ENCODE measurements at places on chromosomes 13 and 19.

- no peak for DNase-seq
Measured at GRCh38 chr13:34847766-34848165, 94.3 kb upstream of the NBEA start.

DNA sequence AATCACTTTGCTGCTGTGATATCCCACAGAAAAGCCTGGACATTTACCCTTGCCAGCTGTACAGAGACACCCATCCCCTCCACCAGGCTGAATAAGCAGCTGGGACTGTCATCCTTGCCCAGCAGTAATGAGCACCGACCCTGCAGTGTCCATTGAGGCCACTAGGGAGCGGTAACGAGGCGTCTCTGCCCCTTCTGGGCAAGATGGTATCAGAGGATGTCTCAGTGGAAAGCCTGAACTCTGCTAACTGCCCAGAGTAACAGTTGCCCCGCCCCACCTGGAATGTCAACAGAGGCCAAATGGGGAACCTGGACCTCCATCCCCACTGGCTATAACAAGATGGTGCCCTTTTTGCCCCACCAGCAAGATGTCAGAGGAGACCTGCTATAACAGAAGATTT, 22.8 kb upstream of the CEACAM20 start:
- peak; percentile 28 for DNase-seq

DNA sequence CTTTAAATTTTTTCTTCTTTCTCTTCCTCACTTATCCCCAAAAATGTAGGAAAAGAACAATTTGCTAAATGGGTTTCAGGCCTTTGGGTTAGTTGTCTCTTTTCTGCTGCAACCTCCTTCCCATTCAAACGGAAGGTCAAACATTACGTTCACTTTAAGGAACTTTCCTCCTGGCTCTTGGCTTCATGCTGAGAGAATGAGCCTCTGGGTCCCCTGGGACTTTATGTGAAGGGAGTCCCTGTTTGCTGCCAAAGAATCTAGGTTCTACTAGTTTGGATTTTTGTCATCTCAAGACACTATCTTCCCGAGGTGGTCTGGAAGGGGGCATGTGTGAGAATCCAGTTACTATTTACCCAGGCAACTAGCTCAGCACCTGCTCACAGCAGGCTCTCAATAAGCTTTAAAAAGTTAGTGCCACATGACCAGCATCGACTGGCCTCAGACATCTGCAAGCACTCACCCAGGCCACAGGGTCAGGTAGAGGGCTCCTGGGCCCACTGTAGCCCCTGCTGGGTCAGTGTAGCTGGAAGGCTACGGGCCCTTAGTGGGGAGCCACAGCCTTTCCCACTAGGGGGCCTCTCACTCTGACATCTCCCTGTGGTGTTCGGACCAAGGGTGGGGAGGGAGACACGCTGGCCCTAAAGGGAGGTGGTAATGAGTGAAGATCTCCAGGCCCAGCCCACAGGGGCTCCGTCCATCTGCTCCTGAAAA, 40.5 kb downstream of the FAM124A start:
- no peak for DNase-seq

DNA sequence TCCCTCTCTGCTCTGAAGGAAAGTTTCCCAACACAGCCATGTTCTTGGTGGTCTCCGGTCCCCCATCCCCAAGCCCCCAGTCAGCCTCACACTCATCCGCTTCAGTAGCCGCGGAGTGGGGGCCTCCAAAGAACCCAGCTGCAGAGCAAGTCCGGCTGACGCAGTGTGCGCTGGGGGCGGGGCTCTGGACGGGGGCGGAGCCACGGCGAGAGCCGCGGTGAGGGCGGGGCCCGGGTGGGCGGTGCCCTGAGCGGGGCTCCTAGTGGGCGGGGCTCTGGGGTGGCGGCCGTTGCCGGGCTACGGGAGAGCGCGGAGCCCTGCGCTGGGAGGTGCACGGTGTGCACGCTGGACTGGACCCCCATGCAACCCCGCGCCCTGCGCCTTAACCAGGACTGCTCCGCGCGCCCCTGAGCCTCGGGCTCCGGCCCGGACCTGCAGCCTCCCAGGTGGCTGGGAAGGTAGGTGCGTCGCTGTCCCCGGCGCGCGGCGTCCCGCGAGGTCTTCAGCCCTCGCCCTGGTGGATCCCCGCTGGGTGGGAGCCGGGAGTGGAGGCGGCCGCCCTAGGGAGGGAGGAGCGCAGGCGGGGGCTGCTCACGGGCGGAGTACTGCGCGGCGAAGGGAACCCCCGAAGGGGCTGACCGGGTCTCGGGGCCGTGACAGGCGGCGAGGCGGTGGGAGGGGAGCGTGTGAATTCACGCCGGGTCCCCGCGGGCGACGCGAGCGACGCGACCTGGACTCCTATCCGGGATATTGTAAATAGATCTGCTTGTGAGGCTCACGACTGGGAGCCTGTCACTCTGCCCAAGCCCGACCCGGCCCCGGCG, 9.1 kb downstream of the TNFRSF19 start:
- peak; percentile 81 for DNase-seq

- DNase-seq = no peak
Measured at GRCh38 chr13:29125934-29126424, 305.8 kb downstream of the MTUS2 start.

DNA sequence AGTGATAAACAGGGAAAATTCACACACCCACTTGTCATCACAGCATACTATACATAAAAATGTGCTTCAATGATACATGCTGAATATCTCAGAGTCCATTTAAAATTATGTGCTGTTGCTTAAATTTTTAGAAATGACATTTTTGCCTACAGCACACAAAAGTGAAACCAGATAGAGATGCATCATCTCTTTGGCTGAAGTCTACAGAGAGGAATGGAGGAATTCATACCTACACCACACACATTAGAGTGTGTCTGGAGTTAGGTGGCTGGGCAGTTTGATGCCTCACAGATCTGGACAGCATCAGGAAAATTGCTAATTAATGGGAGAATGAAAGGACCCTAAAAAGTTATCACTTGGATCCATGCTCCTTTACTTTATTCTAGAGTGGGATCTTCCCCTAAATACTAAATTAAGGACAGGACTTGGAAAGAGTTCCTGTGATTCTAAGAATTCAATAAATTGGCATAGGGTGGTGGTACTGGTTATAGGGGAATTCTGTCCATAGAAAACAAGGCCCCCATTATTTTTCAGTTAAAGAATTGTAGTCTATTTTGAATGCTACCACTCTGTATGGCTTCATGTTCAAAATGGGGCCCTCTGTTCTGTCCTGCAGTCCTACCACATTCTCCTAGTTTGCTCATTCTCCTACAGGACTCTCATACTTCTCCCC, 41.3 kb downstream of the RCBTB2 start:
- DNase-seq = peak; percentile 21

DNA sequence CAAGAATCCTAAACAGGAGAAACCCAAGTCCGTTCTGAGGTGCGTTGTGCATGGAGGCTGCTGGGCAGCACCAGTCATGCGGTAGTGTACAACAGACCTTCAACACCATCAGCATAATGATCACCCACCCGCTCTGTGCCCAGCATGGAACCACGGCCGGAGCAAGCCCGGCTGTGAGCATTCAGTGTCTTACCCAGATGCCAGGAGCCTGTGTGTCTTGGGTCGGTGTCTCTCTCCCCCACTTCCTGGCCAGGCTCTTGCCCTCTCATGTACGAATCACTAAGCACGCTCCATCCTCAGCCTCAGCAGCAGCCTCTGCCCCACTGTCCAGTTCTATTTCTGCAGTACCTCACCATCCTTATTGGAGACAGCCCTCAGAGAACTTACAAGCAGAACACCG, 231.6 kb upstream of the IRS2 start:
- no peak for DNase-seq

DNA sequence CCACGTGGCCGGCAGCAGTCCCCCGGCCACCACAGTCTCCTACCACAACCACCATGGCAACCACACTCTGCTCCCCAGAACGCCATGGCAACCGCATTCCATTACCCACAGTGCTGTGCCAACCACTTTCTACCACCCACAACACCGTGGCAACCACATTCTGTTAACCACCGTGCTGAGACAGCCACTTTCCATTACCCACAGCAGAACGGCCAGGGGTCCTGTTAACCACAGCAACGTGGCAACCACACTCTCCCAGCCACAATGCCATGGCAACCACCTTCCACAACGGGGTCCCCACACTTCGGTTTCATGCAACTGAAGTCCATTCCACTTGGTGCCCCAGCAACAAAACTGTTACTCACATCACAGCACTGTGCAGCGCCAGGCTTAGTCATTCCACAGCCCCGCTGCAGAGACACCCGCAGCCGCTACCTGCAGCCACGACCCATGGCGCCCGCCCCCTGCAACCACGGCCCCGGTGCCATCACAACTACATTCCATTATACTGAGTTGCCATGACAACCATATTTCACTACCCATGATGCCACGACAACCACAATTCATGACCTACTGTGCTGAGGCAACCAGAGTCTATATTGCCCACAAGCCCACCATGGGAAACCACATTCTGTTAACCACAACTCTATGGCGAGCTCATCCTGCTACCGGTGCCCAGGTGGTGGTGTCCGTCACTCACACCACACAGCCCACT, 10.0 kb downstream of the DPF1 start:
- DNase-seq = peak; percentile 42

DNA sequence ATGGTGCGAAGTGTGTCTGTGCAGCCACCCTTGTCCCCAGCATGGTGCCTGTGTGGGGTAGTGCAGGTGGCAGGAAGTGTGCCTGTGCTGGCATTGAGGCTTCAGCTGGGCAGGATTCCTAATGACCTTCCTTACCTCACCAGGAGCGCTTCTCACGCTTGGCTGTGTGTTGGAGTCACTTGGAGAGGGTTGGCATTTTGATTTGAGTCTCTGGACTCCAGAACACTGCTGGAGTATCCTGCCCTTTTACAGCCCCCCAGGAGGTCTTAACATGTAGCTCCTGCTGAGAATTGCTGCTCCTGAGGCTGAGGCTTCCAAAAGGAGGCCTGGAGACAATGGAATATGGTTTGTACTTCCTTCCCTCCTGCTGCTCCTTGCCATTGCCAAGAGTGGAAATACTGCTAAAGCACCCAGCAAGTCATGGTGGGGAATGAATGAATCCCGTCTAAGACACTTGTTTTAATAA, 87.1 kb downstream of the ARHGEF7 start:
- DNase-seq = no peak

DNA sequence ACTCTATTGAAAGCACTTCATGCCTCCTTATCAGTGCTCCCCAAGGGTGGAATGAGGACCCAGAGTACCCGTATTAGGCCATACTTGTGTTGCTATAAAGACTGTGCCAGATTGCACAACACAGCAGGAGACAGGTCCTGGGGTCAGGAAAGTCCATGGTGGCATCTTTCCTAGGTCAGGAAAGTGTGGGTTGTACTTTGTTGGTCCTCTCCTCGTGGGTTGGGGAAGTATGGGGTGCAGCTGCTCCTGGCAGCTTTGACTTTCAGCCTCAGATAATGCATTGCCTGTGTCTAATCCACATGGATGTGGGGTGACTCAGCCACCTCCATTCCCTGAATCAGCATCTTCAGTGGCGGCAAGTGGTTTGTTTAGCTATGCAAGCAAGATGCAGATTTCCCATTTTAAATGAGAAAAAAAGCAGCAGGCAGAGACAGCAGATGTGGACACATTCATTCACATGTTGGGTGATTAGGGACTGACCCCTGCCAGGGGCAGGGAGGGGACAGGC, 8.4 kb upstream of the CYP2B6 start:
- DNase-seq = peak; percentile 26

DNA sequence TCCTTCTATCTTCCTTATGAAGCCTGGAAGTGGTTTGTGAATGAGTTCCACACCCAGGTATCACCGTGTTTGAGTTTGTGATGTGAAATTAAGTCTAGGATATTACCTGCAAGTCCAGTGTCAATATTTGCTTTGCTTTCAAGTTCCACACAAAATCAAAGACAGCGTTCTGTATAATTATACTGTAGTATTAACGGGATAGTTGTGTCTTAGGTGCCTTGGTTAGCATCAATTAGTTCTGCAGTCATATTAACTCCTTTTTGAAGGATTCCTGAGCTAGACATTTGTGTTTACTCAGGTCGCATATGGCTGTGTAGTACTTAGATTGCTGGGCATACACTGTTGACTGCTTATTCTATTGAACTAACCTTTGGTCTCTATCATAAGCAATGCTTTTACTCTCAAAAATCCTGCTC, 54.4 kb downstream of the ERCC5 start:
- DNase-seq = no peak

DNA sequence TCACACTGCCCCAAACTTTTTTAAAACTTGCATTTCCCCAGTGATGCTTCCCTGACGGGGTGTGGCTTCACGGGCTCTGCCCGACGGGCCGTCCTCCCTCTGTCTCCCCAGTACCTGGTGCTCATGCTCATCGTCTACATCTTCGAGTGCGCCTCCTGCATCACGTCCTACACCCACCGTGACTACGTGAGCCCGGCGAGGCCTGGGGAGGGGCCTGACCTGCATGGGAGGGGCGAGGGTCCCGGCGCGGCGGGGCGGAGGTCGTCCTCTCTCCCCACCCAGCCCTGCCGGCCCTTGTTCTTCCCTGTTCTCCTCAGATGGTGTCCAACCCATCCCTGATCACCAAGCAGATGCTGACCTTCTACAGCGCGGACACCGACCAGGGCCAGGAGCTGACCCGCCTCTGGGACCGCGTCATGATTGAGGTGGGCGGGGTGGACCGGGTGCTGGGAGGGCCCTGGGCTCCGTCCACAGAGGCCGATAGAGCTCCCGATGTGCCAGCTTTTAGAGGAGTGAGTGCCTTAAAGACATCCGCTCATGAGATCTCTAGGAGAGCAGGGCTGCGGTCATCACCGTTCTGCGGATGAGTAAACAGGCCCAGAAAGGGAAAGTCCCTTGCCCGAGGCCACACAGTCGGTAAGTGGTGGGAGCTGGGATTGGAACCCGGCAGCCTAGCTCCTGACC, 6.9 kb downstream of the UPK1A start:
- DNase-seq = peak; percentile 77

DNA sequence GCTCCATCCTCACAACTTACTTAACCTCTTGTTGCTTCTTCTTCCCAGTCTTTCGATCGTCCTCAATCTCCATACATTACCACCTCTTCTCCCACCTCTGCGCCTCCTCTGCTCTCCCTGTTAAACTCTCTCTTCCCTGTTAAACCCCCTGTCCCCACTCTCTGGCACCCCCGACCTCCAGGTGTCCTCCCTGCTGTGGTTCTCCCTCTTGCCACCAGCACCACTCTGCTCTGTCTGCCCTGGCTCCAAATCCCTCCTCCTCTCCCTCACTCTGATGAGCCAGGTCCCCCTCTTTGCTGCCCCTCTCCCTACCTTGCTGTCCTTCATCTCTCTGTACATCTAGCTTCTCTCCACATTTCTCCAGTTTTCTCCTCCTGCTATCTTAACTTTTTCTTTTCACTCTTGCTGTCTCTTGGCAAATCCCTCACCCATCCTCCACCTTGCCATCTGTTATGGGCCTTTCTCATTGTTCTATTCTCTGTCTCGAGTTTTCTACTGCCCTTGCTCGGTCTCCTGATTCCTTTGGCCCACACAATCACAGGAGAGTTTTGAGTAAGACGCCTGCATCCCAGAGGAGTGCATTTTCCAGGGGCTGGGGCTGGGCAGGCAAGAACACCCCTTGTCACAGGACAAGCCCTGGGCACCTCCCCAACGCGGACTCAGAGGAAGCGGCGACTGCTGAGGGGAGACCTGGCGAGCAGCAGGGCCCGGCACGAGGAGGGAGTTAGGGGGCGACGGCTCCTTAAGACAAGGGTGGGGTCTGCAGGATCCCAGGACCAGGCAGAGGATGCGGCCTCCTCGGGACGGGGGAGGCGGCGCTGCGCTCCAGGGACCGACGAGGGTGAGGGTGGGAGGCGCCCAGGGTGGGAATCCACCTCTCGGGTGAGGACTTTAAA, 21.4 kb upstream of the ERVV-1 start:
- DNase-seq = peak; percentile 4

GRCh38 chr19:41617941-41618730, 8.7 kb downstream of the CEACAM4 start:
- DNase-seq = no peak
